ENCODE measurements at places on chromosomes 1 and 21.

- no peak for DNase-seq
These were observed 1.9 kb upstream of the GPR88 start for GRCh38 chr1:100536031-100536430.

DNA sequence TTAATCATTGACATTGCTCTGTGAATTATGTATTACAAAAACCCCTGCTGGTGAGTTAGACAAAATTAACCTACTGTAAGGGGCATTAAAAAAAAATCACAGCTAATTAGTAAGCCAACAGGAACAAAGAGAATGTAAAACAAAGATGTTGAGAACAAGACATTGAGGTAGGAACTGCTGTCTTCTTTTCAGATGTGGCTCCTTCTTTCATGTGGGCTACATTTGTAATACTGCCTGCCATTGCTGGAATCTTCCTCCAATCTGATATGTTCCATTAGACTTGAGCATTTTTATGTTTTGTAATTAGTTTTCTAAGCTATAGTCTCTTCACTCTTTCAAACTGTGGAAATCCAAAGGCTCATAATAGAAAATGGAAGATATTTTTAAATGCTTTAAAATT lies 353.0 kb downstream of the ADGRL2 start:
- DNase-seq, result no peak

DNA sequence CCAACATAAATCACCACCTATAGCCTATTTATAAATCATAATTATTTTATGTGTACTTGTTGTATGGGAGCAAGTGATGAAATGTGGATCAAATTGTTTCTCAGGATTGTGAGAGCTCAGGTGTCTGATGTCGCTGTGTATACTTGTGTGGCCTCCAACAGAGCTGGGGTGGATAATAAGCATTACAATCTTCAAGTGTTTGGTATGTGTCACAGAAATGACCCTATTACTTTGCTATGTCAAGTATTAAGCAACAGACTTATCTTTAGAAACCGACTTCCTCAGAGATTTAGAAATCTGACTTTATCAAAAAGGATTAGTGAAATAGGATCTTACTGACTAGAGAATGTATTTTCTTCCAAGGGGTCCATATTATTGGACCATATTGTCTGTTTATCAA lies 280.9 kb downstream of the TPR start:
- DNase-seq, result no peak

DNA sequence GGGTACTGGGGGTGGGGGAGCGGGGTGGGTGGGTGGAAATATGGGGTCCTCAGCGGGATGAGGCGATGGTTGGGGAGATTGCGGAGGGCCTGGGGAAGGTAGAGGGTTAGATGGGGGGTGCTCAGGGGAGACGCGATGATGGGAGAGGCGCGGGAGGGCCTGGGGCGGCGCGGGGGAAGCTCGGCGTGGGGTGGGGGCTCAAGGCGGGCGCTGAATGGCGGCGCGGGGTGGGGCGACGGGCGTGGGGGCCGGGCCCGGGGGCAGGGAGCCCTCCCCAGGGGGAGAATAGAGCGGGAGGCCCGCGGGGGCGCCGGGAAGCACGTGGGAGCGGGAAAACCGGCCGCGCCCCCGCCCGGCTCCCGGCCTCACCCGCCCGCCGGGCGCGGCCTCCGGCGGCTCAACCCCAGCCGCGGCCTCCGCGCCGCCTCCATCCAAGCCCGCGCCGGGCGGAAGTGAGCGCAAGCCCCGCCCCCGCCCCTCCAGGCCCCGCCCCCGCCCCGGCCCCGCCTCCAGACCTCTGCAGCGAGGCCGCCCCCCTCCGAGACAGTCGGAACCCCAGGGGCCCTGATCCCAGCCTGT lies at the start of gene FAAP20:
FAAP20 (minus strand) TSS at position 454 of the 579 bp plus-strand sequence; CDS start at position 431, 23 bp downstream.
- peak; percentile 38 for DNase-seq

All from stimulated activated CD8-positive, alpha-beta memory T cell treated with anti-CD3 and anti-CD28 coated beads, Interleukin-4, amount 100 ng/mL, for 4 hours (primary cell).